ENCODE measurements at places on chromosomes 13 and 19. TPM values are rescaled to one million over a fixed set of nuclear protein-coding genes. Genes with fewer than 3 reads are reported as not detected.

DNA sequence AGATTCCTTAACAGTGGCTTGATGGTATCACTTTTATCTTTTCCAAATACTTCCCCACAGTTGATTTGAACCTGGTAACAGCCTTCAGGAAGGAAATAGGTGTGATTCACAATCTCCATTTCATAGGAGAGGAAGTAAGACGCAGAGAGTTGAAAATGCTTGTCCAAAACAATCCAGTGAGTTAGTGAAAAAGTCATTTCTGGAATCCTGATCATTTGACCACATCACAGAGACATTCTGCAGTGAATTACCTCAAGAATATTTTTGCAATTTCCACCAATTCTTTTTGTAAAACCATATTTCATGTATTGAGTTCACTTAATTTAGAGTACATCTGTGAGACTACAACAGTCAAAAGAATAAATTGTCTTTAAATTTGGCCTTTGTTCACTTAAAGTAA is 292.8 kb downstream of the DCLK1 start:
- DNase-seq: no peak

DNA sequence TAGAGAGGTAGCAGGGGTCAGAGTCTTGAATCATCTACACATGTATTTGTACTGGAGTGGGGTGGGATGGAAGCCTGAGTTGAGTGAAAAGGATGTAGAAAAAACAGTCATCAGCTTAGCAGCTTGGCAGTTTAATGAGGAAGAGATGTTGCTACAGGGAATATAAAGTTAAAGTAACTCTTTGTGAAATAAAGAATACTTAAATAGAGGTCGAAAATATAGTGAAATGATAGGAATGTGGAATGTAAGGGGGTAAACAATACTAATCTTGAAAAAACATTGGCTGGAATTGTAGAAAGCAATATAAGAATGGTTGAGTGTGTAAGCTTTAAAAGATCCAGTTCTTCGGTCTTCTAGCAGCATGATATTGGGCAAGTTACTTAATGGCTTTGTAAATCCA is 22.7 kb downstream of the NUP58 start:
- DNase-seq: no peak

GRCh38 chr13:66489172-66489571 is 741.0 kb downstream of the PCDH9 start:
- DNase-seq: no peak

DNA sequence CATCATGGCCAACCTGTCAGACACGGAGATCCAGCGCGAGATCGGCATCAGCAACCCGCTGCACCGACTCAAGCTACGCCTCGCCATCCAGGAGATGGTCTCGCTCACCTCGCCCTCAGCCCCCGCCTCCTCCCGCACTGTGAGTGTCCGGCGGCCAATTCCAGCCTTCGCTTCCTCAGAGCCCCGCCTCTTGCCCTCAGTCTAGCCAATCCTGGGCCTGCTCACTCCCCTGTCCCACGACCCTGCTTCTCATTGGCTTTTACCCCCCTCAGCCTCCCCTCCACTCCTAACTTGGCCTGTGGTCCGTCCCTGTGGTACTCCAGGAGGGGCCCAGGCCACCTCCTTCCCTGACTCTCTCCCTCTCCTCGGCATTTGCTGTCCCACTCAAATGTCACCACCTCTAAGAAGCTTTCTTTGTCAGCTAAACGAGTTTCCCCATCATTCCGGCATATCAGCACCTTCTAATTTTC is 12.3 kb downstream of the HRC start:
- no peak for DNase-seq

GRCh38 chr13:32600890-32601289 is 14.6 kb downstream of the PDS5B start:
- no peak for DNase-seq

DNA sequence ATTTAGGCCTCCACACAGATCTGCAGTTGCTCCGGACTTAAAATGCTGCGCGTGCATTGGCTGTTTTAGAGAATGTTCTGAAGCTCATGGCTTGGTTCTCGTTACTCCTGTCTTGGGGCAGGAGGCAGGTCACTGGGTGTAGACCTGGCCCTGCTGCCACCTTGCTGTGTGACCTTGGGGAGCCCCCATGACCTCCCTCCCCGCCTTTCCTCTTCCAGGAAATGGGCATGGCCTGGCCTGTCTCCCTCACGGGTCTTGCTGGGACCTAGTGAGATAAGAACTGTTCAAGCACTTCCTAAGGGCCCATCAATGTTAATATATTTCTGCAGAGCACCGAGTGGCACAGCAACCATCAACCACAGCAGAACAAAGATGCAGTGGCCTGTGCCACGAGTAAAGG is 49.4 kb downstream of the KLF2 start:
- no peak for DNase-seq

DNA sequence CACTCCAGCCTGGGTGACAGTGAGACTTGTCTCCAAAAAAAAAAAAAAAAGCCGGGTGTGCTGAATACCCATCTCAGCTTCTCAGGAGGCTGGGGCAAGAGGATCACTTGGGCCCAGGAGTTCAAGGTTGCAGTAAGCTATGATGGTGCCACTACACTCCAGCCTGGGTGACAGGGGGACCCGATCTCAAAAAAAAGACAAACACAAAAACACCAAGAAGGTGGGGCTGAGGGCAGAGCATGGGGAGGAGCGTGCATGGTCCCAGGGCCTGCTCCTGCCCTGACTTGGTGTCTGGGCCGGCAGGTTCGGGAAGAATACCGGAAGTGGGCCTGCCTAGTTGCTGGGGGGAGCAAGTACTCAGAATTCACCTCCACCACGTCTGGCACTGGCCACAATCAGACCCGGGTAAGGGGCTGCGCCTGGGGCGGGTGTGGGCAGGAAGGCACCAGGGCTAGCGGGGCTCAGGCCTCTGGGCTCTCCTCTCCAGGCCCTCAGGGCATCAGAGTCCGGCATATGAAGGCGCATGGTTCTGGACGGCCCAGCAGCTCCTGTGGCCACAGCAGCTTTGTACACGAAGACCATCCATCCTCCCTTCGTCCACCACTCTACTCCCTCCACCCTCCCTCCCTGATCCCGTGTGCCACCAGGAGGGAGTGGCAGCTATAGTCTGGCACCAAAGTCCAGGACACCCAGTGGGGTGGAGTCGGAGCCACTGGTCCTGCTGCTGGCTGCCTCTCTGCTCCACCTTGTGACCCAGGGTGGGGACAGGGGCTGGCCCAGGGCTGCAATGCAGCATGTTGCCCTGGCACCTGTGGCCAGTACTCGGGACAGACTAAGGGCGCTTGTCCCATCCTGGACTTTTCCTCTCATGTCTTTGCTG is 11.3 kb downstream of the DDX39A start:
- DNase-seq: no peak

DNA sequence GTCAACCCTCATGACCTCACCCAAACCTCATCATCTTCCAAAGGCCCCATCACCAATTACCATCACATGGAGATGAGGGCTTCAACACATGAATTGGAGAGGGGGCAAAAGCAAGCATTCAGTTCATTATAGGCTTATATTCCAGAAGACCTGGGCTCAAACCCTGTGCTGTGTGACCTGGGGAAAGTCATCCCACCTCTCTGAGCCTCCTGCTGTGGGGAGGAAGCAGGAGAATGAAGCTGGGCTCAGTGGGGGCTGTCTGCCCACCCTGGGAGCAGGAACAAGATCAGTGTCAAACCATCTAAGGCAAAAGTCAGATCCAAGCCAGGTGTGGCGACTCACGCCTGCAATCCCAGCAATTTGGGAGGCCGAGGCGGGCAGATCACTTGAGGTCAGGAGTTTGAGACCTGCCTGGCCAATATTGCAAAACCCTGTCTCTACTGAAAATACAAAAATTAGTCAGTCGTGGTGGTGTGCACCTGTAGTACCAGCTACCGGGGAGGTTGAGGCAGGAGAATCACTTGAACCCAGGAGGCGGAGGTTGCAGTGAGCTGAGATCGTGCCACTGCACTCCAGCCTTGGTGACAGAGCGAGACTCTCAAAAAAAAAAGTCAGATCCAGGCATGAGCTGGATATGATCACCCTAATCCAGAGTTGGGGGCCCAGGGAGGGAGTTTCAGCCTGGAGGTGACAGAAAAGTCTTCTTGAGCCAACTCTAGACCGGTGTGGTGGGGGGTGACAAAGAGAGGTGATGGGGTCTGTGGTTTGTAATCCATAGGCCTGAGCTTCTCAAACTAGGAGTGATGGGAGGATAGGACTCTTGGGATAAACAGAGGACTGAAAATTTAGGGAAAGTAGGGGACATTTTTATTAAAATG is 1.6 kb upstream of the TPM4 start:
- DNase-seq: no peak

DNA sequence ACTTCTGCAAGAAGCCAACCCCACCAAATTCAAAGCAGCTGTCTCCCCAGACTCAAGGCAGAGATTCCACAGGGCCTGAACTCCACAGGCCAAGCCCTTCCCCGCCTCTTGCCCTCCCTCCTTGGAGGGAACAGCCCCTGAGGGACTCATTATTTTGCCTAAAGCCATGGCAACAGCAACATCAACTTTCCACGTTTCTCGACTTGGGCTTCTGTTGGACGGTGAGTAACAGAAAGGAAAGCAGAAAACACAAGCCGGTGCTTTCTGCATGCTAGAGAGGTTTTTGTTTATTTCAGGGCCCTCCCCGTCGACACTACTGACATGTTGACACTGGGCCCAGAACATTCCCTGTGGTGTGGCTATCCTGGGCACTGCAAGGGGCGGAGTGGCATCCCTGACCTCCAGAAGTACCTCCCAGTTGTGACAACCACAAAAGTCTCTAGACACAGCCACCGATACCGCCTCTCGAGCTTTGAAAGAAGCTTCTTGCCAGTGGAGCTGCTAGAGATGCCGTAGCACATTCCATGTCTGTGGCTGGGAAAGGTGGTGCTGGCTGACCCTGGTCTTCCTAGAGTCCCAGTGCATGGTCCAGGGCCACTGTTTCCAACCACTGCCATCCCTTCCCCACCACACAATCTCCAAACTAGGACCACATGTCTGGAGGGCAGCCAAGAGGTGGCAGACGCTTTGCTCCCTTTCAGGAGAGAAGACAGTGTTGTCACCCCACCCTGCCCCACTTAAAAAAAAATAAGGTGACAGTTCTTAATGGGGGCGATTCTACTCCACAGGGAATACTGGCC is 12.8 kb downstream of the CAPS start:
- DNase-seq: no peak

DNA sequence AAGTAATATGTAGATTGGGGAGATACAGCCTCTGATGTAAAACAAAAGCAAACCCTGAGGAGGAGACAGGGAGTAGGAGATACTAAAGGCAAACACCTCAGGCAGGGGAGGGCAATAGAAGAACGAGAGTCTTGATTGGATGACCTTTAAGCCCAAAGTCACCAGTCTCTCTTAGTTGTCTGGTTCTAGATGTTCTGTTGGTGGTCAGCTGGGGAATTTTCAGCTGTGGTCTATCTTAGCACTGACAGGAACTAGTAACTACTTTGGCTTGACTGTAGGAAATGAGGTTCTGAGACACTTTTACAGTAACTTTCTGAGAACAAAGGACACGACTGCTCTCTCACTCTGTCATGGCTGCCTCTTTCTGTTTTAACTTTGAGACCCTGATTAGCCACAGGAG is 290.7 kb upstream of the MIR17HG start:
- DNase-seq: no peak

DNA sequence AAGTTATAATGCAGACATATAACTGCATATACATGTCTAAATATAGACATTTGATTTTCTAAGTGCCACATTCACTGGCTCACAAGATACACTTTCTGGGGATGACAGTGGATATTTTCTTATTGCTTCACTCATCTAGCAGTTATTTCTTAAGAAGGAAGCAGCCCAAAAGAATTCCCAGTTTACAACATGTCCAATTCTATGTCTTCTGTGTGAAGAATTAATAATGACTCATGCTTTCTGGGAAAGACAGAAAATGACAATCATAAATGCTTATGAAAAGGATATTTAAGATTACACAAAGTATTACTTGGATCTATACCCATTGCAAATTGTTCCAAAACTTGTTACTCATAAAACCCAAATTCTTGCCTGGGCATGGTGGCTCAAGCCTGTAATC is 543.4 kb downstream of the SUCLA2 start:
- no peak for DNase-seq

DNA sequence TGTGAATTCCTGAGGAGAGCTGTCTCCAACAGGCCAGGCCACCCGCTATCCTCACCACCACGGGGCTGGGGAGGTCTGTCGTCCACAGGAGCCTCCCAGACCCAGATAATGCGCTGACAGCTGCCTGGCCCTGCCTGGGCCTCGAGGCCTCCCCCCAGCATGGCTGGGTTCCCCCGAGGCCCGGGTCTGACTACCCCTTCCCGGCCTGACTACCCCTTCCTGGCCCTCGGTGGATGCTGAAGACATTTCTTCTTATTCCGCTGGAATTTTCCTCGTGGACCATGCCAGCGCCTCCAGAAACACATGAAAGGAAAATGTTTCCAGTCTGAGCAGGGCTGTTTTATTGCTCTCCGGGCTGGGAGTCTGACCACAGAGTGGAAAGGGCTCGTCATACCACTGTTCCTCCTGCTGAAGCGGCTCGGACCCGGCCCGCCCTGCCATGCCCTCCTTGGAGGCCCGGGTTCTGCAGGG is 16.8 kb upstream of the COMP start:
- no peak for DNase-seq

DNA sequence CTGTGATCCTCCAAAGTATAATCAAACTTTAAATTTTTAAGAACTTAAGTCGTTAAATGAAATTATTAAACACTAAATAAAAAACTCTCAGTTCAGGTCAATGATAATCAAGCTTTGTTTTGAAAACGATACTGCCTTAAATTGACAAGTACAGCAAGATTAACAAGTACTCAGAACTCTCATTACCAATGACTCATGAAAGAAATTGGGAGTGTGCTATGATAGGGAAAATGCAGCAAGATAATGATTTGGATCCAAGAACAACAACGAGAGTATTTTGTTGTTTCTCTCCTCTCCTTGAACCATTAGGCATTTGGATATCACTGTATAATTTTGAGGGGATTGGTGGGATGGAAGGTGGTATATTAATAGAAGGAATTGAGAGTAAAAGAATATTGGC is 10.2 kb downstream of the N4BP2L2 start:
- DNase-seq: no peak

DNA sequence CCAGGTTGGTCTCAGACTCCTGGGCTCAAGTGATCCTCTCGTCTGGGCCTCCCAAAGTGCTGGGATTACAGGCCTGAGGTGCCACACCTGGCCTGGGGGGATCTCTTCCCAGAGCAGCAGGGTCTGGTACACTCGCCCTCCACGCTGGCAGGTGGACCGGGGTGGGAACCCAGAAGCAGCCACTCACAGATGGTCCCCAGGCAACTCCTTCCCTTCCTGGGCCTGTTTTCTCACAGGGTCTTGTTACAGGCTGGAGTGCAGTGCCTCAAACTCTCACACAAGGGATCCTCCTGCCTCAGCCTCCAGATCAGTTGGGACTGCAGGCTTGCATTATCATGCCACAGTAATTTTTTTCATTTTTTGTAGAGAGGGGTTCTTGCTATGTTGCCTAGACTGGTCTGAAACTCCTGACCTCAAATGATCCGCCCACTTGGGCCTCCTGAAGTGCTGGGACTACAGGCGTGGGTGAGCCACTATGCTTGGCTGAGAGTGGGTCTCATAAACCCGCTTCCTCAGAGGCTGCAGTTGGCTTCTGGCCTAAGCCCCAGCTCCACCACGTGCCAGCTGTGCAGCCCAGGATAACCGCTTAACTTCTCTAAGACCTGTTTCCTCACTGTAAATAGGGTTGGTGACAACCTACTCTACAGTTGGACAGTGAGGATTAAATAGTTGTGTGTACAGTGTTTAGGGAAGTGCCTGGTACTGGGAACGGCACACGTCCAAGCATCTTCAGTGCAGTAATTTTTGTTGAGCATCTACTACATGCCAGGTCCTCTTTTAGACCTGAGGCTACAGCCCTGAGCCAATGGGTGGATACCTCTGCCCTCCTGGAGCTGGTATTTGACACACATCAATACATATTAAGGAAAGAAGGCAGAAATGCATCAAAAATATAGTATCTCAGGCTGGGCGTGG is 871 bp upstream of the CCER2 start:
- no peak for DNase-seq

The HRC gene
- not detected for total RNA-seq

The SERPINE3 gene
- total RNA-seq: not detected

The ZSCAN4 gene
- not detected for total RNA-seq

The CFD gene
- 0.54 TPM for total RNA-seq

Data from activated B cell treated with CpG ODN at 0.5 μM for 24 hours (primary cell).